Right cardiac atrium (tissue), 5 donors: ENCODE measurements at places on chromosomes 3 and 15. TPM values are rescaled to one million over a fixed set of nuclear protein-coding genes. Genes with fewer than 3 reads are reported as not detected.

SEMA3B gene
- 25.7 TPM for total RNA-seq

ABTB1 gene
- total RNA-seq, result 47.1 TPM

ANKRD34C gene
- total RNA-seq, result not detected

FOXL2NB gene
- total RNA-seq, result not detected

ARGFX gene
- total RNA-seq, result not detected

CCR9 gene
- total RNA-seq, result not detected

TMEM158 gene
- total RNA-seq, result not detected

DNA sequence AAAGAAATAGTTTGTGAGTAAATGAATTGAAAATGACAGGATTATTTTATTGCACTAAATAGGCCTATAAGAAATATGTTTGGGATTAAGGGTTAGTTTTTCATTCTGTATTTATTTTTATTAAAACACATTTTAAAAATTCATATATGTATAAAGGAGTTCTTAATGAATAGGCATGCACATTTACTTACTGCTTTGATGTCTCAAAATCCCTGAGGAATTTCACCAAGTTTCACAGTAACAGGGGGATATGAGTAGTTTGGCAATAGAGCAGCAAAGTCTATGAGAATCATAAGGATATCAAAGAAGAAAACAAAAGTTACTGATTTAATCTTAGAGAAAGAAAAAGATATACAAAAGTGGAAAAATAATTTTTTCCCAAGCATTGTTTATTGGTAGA, 411.7 kb downstream of the NAALADL2 start:
- DNase-seq, result no peak

DNA sequence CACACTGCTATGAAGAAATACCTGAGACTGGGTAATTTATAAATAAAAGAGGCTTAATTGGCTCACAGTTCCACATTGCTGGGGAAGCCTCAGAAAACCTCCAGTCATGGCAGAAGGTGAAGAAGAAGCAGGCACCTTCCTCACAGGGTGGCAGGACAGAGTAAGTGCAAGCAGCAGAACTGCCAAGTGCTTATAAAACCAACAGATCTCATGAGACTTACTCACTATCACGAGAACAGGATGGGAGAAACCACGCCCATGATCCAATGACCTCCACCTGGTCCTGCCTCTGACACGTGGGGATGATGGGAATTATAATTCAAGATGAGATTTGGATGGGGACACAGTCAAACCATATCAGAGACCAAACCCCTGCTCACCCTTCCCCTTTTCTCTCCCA, 75.0 kb downstream of the TRIM69 start:
- no peak for DNase-seq

DNA sequence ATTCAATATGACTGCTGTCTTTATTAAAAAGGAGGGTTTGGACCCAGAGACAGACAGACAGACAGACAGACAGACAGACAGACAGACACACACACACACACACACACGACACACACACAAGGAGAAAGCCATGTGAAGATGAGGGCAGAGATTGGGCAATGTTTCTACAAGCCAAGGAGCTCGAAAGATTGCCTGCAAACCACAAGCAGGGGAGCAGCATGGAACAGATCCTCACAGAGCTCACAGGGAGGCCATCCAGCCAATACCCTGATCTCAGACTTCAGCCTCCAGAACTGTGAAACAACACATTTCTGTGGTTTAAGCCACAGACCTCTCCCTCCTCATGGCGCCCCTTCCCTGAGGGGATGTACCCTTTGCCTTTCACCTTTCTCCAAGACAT, 35.8 kb upstream of the ABHD2 start:
- no peak for DNase-seq

- DNase-seq, result no peak
Observed at GRCh38 chr3:43906849-43907507, 216.2 kb downstream of the ABHD5 start.

DNA sequence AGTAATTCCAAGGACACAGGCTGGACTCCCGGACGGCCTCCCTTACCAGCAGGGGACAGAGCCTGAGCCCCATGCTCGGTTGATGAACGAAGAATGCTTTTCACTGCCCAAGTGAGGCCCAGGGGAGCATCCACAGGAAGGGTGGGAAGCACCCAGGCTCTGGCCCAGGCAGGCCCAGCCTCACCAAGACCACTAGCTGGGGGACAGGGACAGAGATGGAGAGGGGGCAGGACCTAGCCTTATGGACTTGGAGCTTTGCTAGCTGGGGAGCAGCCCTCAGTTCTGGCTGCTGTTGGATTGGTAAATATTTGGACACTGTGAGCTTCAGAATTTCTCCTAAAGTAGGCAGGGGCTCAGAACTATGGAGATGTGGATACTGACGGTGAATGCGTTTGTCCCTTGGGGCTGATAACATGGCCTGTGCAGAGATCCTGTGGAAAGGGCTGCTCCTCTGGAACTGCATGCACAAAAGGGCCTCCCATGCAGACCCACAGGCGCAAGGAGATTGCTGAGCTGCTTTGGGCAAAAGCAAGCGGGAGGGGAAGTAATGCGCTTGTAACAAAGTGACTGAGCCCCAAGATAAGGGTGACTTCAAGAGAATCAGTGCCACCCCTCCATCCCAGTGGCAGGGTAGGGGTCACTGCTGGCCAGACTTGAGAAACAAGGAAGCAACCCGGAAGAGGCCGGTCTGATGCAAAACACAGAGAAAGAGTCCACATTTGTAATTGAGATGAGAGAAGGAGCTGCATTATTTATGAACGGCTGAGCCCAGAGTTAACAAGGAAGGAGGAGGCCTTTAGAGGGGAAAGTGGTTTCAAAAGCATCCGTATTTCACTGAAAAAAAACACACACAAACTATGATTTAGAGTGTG, 70.1 kb upstream of the MEF2A start:
- DNase-seq, result peak; percentile 39

DNA sequence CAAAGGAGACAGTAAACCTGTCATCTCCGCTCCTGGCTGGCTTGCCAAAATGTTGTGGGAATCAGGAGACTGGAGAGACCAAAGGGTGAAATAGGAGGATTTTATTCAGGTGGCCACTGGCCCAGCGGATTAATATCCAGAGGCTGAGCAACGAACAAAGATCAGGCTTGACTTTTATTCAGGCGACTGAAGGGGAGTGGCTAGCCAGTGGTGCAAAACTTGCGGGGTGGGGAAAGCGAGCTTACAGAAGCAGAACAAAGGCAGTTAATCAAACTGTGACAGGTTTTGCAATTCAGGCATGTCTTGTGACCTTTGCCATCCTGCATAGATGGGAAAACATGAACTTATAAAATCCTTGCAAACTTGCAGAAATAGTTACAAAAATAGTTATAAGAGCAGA, 19.8 kb upstream of the ACAD9 start:
- no peak for DNase-seq

DNA sequence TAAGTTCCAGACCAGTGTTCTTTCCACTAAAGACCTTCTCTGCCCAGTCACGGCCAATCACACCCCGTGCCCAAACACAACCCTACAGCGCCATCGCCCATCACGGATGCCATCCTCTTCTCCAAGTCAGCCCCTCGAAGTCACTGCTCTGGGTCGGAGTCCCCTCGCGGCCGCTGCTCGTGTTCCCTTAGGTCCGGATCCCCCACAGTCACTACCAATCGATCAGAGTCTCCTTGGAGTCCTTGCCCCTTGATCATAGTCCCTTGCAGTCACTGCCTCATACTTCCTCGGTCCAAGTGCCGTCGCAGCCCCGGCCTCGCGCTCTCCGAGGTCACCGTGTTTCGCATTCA, 461 bp downstream of the PCYT1A start:
- peak; percentile 58 for DNase-seq

DNA sequence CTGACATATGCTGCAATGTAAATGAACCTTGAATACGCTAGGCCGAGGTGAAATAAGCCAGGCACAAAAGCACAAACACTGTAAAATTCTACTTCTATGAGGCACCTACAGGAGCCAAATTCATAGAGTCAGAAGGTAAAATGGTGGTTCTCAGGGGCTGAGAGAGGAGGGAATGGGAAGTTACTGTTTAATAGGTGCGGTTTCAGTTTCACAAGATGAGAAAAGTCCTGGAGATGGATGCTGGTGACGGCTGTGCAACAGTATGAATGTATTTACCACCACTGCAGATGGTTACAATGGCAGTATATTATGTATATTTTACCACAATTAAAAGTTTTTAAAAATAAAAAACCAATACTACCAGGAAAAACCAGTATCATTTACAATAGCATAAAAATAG, 4.0 kb downstream of the TNK2 start:
- no peak for DNase-seq

DNA sequence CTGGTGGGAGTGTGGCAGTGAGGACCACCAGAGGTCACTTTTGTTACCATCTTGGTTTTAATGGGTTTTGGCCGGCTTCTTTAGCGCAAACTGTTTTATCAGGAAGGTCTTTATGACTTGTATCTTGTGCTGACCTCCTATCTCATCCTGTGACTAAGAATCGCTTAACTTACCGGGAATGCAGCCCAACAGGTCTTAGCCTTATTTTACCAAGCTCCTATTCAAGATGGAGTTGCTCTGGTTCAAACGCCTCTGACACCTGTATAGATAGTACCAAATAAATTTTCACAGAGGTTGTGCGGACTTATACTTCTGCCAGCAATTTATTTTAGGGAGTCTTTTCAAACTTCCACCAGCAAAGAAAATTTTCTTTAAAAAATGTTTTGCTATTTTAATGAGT, 13.6 kb upstream of the SLCO3A1 start:
- DNase-seq, result no peak

DNA sequence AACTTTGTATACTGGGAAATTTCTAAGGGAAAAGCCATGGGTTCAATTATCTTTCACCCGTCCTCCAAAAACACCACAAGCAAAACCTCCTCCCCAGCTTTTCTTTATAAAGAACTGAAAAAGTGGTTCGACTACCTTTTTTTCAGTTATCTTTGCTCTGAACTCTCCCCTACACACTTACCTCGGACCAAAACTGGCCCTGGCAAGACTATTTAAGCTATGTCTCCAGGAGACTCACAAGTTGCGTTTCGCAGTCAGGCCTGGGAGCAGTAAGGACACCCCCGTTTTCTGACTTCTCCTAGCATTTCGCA, 645 bp downstream of the COPS2 start:
- no peak for DNase-seq

- DNase-seq, result no peak
Observed at GRCh38 chr3:30777426-30778113, 116.9 kb downstream of the GADL1 start.

- DNase-seq, result no peak
Observed at GRCh38 chr15:80501476-80501875, 97.3 kb downstream of the ARNT2 start.

DNA sequence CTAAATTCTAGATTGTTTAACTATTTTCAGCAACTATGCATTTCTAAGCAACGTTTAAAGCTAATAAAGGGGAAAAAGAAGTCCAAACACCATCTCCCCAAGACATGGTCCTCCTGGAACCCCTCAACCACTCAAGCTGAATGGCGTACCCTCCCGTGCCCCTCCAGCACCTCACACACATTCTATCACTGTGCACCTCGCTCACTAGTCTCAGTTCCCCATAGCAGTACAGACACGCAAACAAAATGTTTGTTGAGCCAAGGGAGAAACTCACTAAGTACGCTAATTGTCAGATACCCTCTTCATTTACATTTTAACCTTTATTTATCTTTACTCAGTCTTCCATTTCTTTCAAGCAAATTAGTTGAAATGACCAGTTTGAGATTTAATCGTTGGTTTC, 48.8 kb downstream of the ACAP2 start:
- no peak for DNase-seq

DNA sequence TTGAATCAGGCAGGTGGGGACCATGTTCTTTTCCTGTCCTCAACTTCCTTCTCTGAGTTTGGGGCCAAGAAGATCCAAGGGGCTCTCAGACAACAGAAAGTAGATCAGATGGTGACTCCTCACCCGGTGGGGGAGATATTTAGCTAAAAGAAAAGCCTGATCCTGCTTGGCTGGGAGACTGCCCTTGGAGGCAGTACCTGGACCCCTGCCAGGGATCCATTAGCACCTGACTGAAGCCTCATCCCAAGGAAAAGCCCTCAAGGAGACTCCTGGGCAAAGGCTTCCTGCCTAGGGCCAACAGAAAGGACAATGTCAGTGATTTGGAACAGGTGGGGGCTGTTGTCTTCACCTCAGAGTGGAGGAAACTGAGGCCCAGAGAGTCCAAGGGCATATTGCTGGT, 33.5 kb upstream of the HHATL start:
- no peak for DNase-seq

DNA sequence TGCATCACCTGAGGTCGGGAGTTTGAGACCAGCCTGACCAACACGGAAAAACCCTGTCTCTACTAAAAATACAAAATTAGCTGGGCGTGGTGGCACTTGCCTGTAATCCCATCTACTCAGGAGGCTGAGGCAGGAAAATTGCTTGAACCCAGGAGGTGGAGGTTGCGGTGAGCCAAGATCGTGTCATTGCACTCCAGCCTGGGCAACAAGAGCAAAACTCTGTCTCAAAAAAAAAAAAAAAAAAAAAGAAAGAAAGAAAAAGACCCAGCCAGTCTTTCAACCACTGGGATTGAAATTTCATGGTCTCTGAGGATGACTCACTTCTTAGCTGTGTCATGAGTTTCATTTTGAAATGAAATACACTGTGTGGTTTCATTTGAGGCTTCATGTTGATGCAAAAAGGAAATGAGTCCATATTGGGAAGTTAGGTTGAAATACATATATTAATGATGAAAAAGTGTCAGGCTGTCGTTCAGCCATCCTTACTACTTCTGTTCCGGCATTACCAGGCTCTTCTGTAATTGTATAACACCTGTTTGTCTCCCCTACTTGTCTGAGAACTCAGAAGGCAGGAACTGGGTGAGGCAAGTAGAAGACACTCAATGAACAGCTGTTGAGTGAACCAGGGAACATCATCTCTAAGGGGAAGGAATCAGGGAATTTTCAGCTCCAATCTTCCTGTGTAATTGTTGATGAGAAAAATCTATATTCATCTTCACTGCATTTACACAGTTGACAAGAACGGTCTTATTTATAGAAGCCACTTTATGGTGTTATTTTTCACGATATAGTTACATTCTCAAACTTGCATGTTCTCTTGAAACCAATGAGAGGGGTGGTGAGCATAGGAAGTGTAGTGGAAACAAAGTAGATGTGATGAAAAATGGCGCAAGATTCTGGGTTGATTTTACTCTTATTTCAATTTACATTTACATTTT, 87.4 kb downstream of the NFKBIZ start:
- no peak for DNase-seq

DNA sequence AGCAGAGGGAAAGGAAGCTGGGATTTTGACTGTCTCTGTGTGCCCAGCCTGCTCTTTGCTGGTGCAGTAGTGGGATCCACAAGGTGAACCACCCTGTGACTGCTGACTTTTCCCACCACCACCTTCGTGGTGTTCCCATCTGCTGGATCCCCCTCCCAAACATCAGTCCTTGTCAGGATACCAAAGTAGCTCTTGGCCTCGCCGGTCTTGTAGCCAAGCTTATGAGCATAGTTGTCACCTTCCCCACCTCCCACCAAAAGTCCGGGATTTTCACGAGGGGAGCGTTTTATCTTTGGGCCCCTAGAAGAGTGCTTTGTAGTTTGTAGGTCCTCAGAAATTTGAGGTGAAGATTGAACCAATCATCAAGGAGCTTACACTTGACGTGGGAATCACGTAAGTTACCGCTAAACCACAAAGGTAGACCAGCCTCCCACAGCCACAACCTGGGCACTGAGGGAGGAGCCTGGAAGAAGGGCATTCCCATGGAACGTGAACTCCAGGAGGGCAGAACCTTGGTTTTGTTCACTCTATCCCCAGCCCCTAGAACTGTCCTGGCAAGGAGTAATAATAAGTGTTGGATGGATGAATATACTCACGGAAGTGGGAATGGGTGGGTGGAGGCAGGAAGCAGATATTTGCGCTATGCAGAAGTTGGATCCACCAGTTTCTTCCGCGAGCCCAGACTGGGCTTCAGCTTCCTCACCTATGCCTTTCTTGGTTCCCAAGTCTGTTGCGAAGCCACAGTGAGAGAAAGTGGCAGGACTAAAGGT, 814 bp upstream of the TEX264 start:
- no peak for DNase-seq
